ENCODE measurements at places on chromosomes 16 and 17. TPM values are rescaled to one million over a fixed set of nuclear protein-coding genes. Genes with fewer than 3 reads are reported as not detected.

PRR35 gene
- total RNA-seq: not detected

GRCh38 chr16:27828671-27829070, 234.8 kb downstream of the GSG1L start:
- DNase-seq: no peak

GRCh38 chr16:28538733-28539596, at the start of gene NUPR1:
TSS of gene NUPR1 (minus strand) at chr16:28538974. CDS start at chr16:28538907, 67 bp downstream.
- no peak for DNase-seq

GRCh38 chr17:60481604-60482003, 44.4 kb downstream of the APPBP2 start:
- no peak for DNase-seq

DNA sequence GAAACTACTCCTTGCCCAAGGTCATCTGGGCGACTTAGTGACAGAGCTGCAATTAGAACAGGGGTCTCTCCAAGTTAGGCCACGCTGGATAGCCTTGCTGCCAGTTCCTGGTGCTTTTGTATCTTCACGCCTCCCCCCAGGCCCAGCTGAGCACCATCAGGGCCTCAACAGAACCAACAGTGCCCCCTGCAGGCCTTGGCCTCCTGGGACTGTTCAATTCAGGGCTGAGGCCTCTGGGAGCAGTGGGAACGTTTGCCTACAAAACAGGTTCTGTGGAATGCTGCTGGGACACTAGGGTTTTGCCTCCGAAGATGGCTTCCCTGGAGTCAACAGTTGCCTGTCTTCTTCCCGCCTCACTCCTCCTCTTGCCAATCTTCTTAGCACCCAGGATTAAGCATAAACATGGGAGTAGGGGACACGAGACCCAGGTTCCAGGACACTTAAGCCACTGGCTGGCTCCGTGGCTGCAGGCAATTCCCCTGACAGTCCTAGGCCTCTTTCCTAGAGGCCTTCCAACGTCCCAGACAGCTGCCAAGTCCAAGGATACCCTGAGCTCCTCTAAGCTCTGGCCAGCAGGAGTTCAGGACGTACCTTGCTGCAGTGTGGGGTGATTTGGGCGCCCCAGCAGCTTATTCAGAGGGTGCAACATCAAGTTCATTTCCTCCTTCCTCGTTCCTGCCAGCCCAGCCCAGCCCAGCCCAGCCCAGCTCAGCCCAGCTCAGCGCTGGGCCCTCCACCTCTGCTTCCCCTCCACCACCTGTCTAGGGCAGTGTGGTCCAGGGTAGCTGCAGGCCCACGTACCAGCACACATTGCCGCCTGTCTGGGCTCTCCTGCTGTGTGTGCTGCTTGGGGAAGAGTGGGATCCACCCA, 246.6 kb upstream of the RPL38 start:
- DNase-seq: no peak

- DNase-seq: no peak
Measured at GRCh38 chr17:3750926-3751325, 27.2 kb downstream of the HASPIN start.

GRCh38 chr16:29675811-29676643, 3.0 kb upstream of the QPRT start:
- DNase-seq: no peak

GRCh38 chr16:19212059-19212458, 44.0 kb downstream of the SYT17 start:
- DNase-seq: no peak

PRDM7 gene
- total RNA-seq: not detected

GRCh38 chr17:78172249-78173051, 4.1 kb downstream of the SYNGR2 start:
- no peak for DNase-seq

MTMR4 gene
- total RNA-seq: 80.0 TPM

DPEP3 gene
- not detected for total RNA-seq

GRCh38 chr17:30074730-30075129, 41.9 kb upstream of the NSRP1 start:
- no peak for DNase-seq

- DNase-seq: no peak
Measured at GRCh38 chr17:79874329-79874981, 35.2 kb upstream of the CBX4 start.

CNGB1 gene
- total RNA-seq: 0.11 TPM

CD300LG gene
- not detected for total RNA-seq

DNA sequence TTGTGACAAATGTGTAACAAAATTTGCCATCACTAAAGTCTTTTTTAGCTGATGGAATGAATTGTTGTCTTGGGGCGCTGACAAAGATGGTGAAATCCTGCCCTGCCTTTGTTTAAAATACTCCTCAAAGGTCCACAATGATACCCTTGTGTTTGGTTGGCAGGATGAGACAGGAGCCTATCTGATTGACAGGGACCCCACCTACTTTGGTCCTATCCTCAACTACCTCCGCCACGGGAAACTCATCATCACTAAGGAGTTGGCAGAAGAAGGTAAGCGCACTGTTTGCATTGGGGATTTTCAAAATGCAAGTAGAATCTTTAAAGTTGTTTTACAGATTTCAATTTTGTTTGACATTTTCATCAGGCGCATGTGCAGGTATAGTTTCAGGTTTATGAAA, 2.0 kb downstream of the KCTD2 start:
- no peak for DNase-seq

KRT31 gene
- not detected for total RNA-seq

CDH15 gene
- 0.07 TPM for total RNA-seq

GRCh38 chr17:32333187-32333586, 8.8 kb downstream of the C17orf75 start:
- no peak for DNase-seq

DNA sequence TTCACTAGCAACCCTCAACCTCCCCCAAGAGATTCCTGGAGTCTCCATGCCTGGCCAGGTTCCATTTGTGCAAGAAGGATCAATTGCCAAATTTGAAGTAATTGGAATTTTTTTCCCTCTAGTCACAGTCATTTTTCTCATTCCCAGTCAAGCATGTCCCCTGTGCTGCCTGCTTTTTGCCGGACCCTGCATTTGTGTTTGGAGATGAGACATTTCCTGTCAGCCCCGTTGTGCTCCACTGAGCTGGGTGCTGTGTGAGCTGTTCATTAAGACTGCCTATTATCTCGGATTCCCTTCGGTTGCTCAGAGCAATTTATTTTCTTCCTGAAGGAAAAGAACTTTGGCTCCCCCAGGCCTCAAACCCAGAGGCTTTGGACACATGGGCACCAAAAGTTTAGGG, 201.0 kb upstream of the NLRP1 start:
- peak; percentile 7 for DNase-seq

DNA sequence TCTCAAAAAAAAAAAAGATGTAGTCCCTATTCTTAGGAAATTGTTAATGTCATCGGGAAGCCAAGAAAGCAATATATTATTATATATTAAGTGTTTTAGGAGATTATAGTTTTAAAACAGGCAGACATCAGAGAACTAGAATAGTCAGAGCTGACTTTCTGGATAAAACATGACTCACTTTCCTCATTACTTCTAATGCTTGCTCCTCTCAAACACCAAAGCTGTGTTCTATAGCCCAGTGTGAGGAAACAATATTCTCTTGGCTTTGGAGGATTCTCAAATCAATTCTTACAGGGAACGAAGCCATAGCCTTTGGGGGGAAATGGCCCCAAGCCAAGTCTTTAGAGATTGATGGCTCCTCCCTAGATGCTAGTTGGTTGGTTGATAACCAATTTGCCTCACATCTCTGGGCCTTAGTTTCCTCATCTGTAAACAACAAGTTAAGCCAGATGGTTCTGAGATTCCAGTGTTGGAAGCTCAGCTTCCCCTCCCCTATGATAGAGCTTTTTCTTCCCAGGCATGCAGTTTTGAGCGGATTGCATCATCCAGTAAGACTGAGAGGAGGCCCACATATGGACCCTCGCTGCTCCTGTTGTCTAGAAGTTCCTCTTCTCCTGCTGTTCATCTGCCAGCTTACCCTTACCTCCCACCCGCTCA, 12.4 kb downstream of the NMT1 start:
- DNase-seq: no peak

- DNase-seq: no peak
Measured at GRCh38 chr16:4362476-4363135, 9.0 kb upstream of the VASN start.

- DNase-seq: no peak
Measured at GRCh38 chr16:3173892-3174617, 13.9 kb upstream of the OR1F1 start.

- DNase-seq: no peak
Measured at GRCh38 chr17:33438578-33438977, 145.5 kb upstream of the ASIC2 start.

Data from pulmonary artery endothelial cell (primary cell).